ENCODE measurements at places on chromosomes 6 and 20. TPM values are rescaled to one million over a fixed set of nuclear protein-coding genes. Genes with fewer than 3 reads are reported as not detected.
A peak's percentile ranks its signal among the peaks of the same experiment; 100 is the strongest.

The ZC2HC1B gene
- total RNA-seq, result not detected

The CASS4 gene
- total RNA-seq, result not detected

The HLA-DQB2 gene
- not detected for total RNA-seq

The PIGU gene
- 24.4 TPM for total RNA-seq

The LGSN gene
- not detected for total RNA-seq

The CHRNA4 gene
- not detected for total RNA-seq

DNA sequence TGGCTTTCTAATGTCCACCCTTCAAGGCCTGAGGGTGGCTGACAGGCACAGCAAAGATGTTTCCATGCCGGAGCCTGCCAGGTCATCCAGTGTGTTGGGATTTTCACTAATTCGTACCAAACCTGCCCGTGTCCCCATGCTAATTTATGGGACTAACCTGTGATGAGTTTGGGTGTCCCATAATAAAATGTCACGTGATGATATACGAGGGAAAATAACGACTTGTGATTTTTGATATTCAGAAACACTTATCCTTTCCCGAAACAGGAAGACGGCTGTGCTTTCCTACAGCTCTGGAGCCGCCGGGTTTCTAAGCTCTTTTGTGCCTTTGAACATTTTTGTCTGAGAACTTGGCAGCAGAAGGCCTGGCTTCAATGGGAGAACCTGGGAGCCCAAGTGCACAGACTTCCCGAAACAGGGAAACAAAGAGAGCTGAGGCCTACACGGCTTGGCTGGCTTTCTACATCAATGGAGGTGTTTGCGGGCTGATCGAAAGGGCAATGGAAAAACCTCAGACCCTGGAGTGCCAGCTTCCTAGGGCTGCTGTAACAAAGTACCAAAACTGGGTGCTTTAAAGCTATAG is 171.9 kb upstream of the JARID2 start:
- H3K4me1 ChIP-seq, result no peaks in the 10 kb centered on the region
- H3K36me3 ChIP-seq, result no peaks in the 10 kb centered on the region
- no peak for DNase-seq
- H3K27me3 ChIP-seq, result no peaks in the 10 kb centered on the region

DNA sequence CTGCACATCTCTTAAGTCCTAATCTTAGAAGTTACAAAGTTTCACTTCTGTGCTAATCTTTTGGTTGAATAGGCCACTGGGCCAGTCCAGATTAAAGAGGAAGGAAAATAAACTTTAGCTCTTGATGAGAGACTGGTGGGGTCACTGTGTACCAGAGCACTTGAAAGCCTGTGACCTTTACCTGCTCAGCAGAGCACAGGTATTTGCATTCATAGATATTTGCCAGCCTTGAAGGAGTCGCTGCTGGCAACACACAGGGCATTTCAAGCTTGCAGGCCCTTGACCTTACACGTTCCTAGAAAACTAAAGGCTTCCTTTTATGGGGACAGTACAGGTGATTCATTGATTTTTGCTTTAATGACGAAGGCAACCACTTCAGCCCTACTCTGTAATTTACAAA is 108.4 kb upstream of the SLC22A23 start:
- no peaks in the 10 kb centered on the region for H3K36me3 ChIP-seq
- H3K4me1 ChIP-seq, result peaks cover 7% of the 10 kb centered on the region
- no peak overlapping the region for H3K27ac ChIP-seq
- DNase-seq, result no peak
- H3K4me3 ChIP-seq, result no peak overlapping the region

- H3K4me1 ChIP-seq, result peaks cover 3% of the 10 kb centered on the region
- H3K27ac ChIP-seq, result peak overlapping the region; percentile 73
- H3K36me3 ChIP-seq, result no peaks in the 10 kb centered on the region
- H3K27me3 ChIP-seq, result no peaks in the 10 kb centered on the region
Observed at GRCh38 chr6:95576998-95577303, 384 bp upstream of the MANEA start.

- H3K27me3 ChIP-seq, result no peaks in the 10 kb centered on the region
- peaks cover 22% of the 10 kb centered on the region for H3K4me1 ChIP-seq
- peak overlapping the region; percentile 55 for H3K27ac ChIP-seq
- H3K4me3 ChIP-seq, result no peak overlapping the region
Observed at GRCh38 chr20:1291191-1291741, 25.2 kb downstream of the SNPH start.

GRCh38 chr20:23386304-23387117 is 24.5 kb downstream of the GZF1 start:
- no peaks in the 10 kb centered on the region for H3K4me1 ChIP-seq
- H3K4me3 ChIP-seq, result no peak overlapping the region
- no peak for DNase-seq
- H3K27ac ChIP-seq, result no peak overlapping the region

DNA sequence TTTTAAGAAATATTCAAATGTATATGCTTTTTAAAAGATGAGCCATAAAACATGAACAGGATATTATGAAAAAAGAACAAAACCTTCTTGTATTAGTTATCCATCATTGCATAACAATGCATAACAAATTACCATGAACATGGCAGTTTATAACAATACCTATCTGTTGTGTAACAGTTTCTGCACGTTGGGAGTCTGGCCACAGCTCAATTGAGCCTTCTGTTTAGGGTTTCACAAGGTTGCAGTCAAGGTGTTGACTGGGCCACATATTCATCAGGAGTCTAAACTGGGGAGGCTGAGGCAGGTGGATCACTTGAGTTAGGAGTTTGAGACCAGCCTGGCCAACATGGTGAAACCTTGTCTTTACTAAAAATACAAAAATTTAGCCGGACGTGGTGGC is 149.4 kb upstream of the SMLR1 start:
- no peaks in the 10 kb centered on the region for H3K36me3 ChIP-seq
- peaks cover 15% of the 10 kb centered on the region for H3K4me1 ChIP-seq
- no peak overlapping the region for H3K27ac ChIP-seq
- H3K4me3 ChIP-seq, result no peak overlapping the region
- no peak for DNase-seq

DNA sequence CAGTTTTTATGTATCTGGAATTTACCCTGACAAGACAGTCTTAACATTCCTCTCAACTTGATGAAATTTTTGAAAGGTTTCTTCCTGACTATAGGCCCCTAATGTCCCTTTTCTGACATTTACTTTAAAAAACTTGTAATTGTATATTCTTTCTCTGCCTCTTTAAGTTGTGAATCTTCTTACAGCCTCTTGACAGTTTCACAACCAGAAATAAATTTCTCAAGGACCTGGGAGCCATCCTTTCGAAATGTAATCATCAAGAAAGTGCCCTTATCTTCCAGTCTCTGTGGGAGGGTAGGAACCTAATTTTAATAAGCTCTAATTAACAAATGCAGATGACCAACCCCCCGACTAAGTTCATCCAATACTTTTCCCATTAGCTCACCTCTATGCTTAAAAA is 403.6 kb upstream of the GJE1 start:
- no peaks in the 10 kb centered on the region for H3K27me3 ChIP-seq
- no peaks in the 10 kb centered on the region for H3K4me1 ChIP-seq
- H3K27ac ChIP-seq, result no peak overlapping the region
- H3K36me3 ChIP-seq, result no peaks in the 10 kb centered on the region
- DNase-seq, result no peak

DNA sequence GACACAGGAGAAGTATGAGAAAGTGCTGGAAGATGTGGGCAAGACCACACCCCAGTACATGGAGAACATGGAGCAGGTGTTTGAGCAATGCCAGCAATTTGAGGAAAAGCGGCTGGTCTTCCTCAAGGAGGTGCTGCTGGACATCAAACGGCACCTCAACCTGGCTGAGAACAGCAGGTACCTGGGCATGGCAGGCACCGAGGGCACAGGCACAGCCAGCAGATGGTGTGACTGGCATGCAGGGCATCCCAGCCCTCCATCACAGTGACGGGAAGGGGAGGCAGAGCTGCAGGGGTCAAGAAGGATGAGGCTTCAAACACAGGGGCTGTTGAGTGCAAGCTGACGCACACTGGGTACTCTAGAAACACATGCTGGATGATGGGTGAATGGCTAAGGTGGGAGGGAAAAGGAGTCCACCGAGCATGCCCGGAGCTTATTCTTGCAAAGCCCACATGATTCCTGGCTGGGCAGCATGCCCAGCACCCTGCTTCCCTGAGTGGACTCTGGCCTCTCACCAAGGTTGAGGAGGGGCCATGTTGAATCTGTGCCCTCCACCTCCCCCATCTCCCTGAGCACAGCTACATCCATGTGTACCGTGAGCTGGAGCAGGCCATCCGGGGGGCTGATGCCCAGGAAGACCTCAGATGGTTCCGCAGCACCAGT is 26.3 kb downstream of the SPDEF start:
- no peak overlapping the region for H3K4me3 ChIP-seq
- peaks cover 8% of the 10 kb centered on the region for H3K4me1 ChIP-seq
- no peak for DNase-seq
- H3K27ac ChIP-seq, result no peak overlapping the region
- no peaks in the 10 kb centered on the region for H3K27me3 ChIP-seq
- H3K36me3 ChIP-seq, result no peaks in the 10 kb centered on the region

DNA sequence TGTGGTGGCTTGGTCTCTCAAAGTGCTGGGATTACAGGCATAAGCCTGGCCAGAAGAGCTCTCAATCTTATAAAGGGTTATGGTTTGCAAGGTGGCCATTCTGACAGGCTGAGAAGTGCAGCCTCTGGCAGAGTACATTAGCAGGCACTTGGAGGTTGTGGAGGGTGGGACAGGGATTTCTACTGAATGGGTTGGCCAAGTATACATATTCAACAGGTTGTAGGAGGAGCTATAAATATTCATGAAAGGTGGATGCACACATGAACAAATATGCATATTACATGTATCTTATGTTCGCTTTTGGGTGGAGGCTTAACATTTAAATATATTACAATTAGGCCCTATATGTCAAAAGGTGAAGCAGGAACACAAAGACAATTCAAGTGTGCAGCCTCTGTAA is 20.0 kb upstream of the KCNK5 start:
- no peak overlapping the region for H3K27ac ChIP-seq
- H3K27me3 ChIP-seq, result no peaks in the 10 kb centered on the region
- no peaks in the 10 kb centered on the region for H3K4me1 ChIP-seq
- no peak overlapping the region for H3K4me3 ChIP-seq

GRCh38 chr6:160429620-160429895 is 81.4 kb downstream of the SLC22A3 start:
- DNase-seq, result no peak
- no peak overlapping the region for H3K27ac ChIP-seq
- H3K36me3 ChIP-seq, result no peaks in the 10 kb centered on the region
- H3K4me3 ChIP-seq, result no peak overlapping the region

- H3K36me3 ChIP-seq, result peaks cover 12% of the 10 kb centered on the region
- H3K4me1 ChIP-seq, result peaks cover 39% of the 10 kb centered on the region
- peak overlapping the region; percentile 86 for H3K4me3 ChIP-seq
- DNase-seq, result peak; percentile 30
- peak overlapping the region; percentile 58 for H3K27ac ChIP-seq
- no peaks in the 10 kb centered on the region for H3K27me3 ChIP-seq
Observed at GRCh38 chr6:110876806-110877564, 2.4 kb downstream of the AMD1 start.

- H3K36me3 ChIP-seq, result no peaks in the 10 kb centered on the region
- peaks cover 41% of the 10 kb centered on the region for H3K4me1 ChIP-seq
- H3K27ac ChIP-seq, result peak overlapping the region; percentile 74
- no peaks in the 10 kb centered on the region for H3K27me3 ChIP-seq
Observed at GRCh38 chr6:43933148-43933885, 163.3 kb downstream of the VEGFA start.

Data from SJSA1 (cell line).